ENCODE measurements at places on chromosomes 12 and 14.

- DNase-seq = no peak
Measured at GRCh38 chr14:66477567-66477966, 8.6 kb upstream of the CCDC196 start.

DNA sequence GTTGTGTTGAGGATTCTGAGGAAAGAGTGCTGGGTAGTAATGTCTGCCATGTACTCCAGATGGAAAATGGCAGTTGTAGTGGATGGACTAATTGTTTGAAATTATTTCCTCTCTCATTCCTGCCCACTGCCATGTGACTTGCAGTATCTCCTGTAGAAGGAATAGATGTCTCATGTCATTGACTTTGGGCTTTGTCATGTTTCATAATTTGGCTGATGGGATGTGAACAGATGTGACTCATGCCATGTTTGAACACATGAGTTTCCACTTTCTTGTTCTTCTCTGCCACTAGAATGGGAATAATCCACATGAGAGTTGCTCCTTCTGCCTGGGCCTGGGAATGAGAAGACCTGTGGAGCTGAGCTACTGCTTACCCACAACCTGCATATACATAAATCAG lies 2.4 kb upstream of the CALCOCO1 start:
- DNase-seq = no peak

DNA sequence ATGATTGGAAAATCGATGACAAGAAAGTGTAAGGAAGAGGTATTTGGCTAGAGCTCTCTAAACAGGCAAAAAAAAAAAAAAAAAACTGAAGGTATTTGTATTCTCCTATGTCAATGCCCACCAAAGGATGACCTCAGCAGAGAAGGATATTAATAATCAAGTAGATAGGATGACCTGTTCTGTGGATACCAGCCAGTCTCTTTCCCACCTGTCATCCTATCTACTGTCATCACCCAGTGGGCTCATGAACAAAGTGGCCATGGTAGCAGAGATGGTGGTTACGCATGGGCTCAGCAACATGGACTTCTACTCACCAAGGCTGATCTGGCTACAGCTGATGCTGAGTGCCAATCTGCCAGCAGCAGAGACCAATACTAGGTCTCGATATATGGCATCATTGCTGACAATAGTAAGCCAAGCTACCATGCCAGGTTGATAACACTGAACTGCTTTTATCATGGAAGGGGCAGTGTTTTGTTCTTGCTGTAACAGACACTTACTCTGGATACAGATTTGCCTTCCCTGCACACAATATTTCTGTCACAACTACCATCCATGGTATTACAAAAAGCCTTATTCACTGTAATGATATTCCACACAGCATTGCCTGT lies 43.5 kb downstream of the RPS6KA5 start:
- DNase-seq = no peak

DNA sequence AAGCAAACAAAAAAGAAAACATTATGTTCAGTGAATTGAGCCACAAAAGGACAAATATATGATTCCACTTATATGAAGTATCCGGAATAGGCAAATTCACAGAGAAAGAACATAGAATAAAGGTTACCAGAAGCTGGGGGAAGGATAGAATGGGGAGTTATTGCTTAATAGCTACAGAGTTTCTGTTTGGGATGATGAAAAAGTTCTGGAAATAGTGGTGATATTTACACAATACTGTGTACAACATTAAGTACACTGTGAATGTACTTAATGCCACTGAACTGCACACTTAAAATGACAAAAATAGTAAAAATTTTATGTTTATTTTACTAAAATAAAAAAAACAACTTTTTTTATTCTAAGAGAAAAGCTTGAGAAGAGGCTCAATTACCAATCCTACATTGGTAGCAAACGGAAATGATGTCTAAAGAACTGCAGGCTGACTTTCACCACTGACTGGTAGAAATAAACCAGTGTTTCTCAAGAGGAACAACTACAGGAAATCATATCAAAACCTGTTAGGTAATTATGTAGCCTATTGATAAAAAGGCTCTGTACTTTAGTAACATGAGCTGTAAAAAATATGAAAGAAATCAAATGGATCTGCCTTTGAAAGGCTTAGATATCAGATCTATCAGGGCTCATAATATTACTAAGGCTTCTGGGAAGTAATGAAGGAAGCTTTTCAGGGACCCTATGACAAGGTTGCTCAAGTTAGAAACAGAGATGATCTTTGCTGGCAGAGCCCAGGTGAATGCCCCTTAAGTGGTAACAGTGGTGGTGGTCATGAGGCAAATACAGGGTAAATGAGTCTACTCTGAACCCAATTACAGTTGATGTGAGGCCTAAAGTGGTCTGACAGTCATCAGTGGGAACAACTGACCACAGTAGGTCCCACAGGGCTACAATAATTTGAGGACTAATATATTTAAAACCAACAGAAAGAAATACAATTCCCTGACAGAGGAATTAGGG lies 41.3 kb downstream of the BAZ1A start:
- no peak for DNase-seq

DNA sequence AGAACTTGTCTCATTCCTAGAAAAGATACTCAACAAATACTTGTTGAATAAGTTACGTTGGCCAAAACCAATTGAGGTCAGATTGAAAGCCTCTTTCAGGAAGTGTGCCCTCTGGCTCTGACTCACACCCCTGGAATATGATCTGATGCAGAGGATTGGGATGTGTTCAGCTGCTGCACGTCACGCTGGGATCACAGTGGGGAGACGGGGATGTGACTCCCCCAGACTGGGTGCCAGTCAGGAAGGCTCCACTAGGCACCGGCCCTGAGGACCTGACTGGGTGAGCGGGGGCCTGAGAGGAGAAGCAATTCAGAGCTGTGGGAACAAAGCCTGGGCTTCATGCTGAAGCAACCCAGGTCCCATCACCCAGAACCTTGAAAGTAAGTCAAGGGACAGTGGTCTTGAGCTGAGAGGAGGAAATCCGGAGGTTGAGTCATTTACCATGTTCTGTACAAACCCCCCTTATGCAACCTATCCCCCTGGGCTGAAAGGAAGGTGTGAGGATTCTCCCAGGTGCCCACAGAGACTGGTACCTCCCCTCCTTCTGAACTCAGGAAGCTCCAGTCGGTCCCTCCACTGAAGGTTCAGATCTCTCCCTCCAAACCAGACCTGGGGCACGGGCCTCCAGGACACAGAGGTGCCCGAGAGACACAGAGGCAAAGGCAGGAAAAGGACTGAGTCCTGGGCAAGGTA lies 3.9 kb downstream of the CEBPE start:
- DNase-seq = no peak

DNA sequence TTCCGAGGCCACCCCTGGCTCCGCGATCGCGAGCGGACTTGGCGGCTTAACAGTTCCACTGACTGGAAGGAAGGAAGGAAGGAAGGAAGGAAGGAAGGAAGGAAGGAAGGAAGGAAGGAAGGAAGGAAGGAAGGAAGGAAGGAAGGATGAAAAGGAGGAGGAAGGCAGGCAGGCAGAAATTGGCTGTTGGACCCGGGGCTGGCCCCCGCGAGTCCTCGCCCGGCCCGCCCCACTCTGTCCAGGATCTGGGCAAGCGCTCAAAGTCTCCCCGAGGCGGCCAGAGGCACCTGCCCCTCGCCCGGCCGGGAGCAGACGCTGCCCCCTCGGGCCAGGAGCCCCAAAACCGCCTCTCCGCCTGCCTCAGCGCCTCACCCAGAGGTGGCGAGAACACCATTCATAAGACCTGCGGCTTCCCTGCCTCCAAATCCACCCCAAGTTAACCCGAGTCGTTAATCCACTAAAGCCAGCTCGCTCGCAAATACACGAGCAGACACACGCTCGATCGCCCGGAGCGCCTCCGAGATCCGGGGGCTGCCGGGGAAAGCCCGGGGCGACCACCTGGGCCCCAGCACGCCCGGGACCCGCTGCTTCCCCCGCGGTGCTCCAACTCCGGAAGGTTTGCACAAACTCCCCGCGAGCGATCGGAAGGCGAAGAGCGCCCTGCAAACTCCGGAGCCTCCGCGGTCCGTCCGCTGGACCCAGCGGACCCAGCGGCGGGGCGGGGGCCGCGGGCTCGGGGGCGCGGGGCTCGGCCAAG lies 844 bp downstream of the DPF3 start:
- DNase-seq = no peak

- no peak for DNase-seq
Measured at GRCh38 chr12:46460682-46461210, 88.2 kb upstream of the SLC38A2 start.

DNA sequence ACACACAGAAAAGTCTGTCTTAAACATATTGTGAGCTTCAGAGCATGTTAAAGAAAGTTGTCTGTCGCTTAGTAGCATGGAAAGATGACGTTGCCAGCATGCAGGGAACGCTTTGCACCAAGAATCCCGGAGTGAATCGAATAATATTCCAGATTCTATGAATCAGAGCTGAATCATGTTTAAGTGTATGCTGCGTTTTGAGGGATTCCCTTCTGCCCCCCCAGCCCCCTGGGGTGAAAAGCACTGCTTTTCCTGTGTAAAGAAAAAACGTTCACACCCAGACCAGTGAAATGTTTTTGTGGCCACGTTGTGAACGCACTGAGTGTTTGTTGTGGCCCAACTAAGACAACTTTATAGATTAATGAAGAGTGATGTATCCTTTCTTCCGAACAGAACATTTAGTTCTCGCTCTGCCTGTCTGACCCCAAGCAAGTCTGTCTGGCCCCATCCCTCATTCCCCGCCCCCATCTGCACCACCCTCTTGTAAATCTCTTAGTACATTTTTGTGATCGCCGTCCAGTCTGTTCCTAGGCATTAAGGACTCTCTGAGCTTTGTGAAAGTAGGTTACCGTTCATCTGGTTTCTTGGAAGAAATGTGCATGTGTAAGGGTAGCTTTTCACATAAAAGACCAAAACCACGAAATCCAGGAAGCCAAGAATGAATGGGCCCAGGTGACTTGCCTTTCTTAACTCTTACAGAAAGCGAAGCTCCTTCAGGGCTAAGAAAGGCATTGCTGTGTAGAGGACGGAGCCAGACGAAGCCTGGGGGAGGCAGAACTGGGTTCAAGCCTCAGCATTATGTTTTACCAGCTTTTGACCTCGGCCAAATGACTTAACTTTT lies 103.0 kb downstream of the SAMD4A start:
- DNase-seq = no peak

GRCh38 chr12:94922561-94922960 lies 80.9 kb downstream of the NDUFA12 start:
- DNase-seq = no peak

DNA sequence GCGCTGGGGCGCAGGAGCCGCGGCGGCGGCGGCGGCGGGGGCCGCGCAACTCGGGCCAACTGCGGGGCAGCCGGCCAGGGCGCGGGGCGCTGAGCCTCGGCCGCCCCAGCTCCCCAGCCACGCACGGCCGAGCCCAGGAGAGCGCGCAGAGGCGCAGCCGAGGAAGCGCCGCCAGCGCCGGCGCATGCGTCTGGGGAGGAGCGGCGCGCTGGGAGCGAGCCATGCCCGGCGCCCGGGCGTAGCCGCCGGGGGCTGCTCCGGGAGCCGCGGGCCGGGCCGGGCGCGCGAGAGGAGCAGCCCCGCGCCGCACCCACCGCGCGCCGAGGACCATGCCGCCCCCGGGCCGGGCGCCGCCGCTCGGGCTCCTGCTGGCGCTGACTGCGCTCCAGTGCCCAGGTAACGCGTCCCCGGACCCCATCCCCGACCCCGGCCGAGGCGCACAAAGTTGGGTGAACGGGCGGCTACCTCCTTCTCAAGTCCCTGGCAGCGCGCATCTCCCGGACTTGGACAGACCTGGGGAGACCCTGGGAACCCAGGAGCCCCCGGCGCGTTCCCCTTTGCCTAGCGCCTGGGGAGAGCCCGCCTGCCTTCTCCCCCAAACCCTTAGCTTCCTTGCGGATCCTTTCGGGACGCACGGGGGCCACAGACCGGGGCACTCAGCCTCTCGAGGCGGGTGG lies 121.4 kb downstream of the AACS start:
- DNase-seq = no peak

DNA sequence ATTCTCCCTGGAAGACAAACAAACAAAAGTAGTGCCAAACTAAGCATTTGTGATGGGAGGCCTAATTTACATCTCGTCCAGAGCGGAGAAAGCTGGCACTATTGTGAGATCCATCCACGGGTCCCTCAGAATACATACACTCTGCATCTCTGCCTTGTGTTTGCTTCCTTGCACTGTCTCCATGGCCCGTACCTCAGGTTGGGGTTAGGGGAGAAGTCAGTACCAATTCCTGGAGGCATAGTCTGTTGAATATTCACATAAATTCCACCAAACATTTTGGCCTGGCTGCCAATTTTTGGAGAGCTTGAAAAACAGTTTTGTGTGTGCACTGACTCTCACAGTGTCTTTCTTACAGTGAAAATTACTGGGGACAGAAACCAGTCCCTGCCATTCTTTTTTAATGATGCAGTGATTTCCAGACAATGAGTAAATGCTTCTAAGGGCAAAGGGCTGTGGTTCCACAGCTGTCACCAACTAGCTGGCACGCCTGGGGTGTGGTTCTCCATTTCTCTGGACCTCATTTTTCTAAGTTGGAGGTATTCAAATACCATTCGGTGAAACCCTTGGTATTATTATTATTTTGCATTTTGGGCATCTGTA lies 119.7 kb upstream of the HIF1A start:
- DNase-seq = no peak

DNA sequence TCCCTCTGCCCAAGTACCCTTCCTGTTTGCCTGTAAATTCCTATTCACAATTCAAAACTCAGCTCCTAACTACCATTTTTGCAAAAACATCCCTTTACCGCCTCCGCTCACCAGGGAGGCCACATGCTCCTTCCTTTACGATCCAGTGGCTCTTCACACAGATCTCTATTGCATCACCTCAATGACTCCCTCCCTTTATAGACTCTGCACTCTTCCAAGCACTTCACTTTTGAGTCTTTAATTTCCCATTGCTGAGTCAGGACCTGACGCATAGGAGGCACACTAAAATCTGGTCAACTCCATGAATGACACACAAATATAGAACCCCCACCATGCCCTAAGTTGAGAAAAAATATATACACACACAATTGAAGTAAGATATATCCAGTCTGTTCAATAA lies 45.9 kb downstream of the PPP1R13B start:
- DNase-seq = no peak

GRCh38 chr14:95523815-95524448 lies 7.5 kb upstream of the SYNE3 start:
- peak; percentile 90 for DNase-seq

- DNase-seq = no peak
Measured at GRCh38 chr12:43638806-43639205, 86.8 kb upstream of the ADAMTS20 start.

- no peak for DNase-seq
Measured at GRCh38 chr14:55968741-55969140, 149.5 kb upstream of the PELI2 start.

Data from hematopoietic multipotent progenitor cell treated with erythropoietin and hydrocortisone succinate and interleukin-3 and kit ligand, for 17 days (in vitro differentiated cells).